ENCODE measurements at places on chromosomes 5 and 9.

GRCh38 chr5:73339051-73339575 is 109.5 kb downstream of the FOXD1 start:
- no peak for DNase-seq

- no peak for DNase-seq
Measured at GRCh38 chr9:69377981-69378380, 53.0 kb downstream of the ENTREP1 start.

GRCh38 chr9:107090218-107090617 is 192.9 kb upstream of the RAD23B start:
- DNase-seq, result no peak

DNA sequence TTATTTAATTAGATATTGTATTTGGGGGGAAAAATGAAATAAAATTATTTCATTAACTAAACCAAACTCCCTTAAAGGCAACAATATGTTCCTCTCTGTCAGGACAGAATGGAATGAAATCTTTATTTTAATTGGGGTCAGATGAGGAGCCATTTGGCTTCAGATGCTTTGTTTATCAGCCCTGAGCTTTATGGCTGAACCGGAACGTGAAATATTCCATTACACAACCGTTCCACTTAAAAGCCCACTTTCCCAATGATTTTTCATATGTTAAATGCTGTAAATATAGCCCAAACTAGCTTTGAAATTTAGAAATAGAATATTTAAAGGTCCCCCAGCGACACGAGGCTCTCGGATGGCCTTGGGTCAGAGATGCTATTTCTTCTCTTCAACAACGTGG is 149.5 kb downstream of the CRB2 start:
- no peak for DNase-seq

DNA sequence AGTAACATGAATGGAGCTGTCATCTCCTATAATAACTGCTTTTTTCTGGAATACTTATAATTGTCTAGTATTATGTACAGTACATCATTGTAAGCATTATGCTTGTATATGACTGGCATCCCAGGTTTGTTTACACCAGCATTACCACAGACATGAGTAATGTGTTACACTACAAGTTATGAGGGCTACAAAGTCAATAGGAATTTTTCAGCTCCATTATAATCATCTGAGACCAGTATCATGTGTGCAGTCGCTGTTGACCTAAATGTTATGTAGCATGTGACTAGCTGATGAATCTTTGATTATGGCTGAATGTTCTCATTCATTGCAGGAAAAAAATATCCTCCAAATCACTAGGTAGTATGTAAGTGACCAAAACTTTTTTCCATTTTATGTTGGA is 2.2 kb downstream of the ZCCHC9 start:
- DNase-seq, result no peak

GRCh38 chr5:69105996-69106906 is 12.4 kb downstream of the SLC30A5 start:
- DNase-seq, result no peak

DNA sequence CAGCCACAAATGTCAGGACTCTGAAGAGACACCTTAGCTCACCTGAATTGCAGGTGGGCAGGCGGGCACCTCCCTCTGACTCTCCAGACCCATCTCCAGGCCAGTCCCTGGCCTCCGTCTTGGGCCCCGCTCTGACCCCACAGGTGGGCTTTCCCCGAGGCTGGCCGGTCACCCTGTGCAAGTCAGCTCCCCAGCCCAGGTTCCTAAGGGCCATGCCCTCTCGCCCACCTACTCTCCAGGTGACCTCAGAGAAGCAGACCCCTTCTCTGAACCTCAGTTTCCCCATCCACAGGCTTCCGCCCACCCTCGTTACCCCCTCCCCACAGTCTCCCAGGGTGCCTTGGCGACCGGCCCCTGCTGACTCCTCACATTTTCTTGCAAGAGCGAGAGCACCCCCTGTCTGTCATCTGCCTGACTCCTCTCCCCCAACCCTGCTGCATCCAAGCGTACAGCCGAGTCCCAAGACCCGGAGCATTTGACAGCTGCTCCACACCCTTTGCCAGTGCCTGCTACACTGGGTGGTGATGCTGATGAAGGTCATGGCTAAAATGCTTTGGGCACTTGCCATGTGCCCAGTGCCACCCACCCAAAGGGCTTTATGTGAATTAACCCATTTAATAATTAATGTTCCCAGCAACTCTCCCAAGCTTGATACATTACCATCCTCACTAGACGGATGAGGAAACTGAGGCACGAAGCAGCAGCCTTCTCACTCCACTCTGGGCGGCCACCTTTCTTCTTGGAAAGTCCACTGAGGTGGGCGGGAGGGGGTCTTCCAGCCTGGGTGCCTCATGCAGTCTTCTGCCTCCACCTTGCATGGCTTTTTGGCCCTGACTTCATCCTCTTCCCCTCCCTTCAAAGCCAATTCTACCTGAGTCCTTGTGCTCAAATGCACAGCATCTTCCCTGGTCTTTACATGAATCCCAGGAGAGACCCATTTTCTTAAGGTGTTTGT is 51.1 kb upstream of the ORM1 start:
- DNase-seq, result no peak

- no peak for DNase-seq
Measured at GRCh38 chr5:82335806-82336205, 57.7 kb upstream of the RPS23 start.

DNA sequence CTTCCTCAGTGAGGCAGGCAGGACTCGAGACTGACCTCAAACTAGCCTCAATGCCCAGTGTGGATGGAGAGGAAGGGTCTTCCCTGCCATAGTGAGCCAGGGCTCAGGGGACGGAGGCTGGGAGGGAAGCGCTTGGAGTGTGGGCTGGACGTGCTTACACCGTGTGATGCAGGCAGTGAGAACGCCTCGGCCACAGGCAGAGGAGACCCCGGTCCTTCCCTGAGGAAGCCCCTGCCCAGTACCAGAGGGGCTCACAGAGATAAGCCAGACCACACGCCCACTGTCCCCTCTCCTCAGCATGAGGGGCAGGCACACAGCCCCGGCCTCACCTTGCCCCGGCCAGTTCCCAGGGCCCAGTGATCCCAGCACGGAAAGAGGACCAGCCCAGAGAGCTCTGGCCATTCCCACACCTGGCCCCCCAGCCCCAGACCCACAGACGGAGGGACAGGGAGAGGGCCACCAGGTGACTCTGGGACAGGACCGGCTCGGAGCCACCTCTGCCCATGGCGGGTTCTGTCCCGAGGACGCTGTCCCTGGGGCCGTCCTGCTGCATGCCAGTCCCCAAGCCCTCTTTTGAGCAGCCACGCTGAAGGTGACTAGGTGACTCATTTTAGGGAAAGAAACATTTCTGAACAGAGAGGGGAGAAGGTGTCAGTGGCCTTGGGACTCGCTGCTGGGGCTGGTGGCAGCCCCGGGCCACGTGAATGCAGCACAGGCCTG is 6.0 kb upstream of the NSMF start:
- no peak for DNase-seq

- peak; percentile 42 for DNase-seq
Measured at GRCh38 chr5:39373791-39374190, 9.5 kb upstream of the C9 start.

Measured in kidney epithelial cell (primary cell).